ENCODE measurements at places on chromosomes 6 and 20. TPM values are rescaled to one million over a fixed set of nuclear protein-coding genes. Genes with fewer than 3 reads are reported as not detected.

GRCh38 chr20:50983321-50983720 lies 24.7 kb downstream of the MOCS3 start:
- H3K36me3 ChIP-seq = no peaks in the 10 kb centered on the region
- no peak overlapping the region for H3K4me3 ChIP-seq
- H3K27me3 ChIP-seq = no peaks in the 10 kb centered on the region

DNA sequence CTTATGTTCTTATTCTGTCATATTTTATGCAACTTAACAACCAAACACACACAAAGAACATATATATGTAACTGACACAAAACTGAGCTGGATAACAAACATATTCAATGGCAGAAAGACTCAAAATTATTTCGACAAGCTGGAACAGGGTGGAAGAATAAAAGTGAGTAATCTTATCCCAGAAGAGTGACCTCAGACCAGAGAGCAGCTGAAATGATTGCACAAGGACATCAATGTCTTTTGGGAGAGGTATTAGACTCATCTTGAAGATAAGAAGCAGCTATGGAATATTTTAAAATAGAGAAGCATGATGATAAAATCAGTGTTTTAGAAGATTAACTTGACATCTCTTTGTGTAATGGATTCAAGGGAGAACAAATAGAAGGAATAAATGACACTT lies 191.6 kb upstream of the PRDM1 start:
- DNase-seq = no peak
- H3K4me3 ChIP-seq = no peak overlapping the region
- no peaks in the 10 kb centered on the region for H3K36me3 ChIP-seq

DNA sequence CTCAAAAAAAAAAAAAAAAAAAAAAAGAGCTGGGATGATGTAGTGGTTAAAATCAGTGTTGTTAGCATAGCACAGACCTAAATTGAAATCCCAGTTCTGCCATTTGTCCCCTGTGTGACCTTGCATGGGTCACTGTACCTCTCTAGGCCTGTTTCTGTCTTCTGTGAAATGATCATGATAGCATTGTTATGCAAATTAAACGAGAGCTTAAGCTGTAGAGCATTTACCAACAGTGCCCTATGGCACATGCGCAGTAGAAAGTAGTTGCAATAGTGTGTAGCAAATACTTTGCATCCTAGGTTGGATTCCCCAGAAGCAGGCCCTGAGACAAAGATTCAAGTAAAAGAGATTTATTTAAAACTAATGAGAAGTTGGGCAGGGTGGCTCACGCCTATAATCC lies 7.3 kb downstream of the PSORS1C2 start:
- H3K27me3 ChIP-seq = peaks cover 8% of the 10 kb centered on the region
- peaks cover 7% of the 10 kb centered on the region for H3K4me1 ChIP-seq
- H3K4me3 ChIP-seq = no peak overlapping the region

GRCh38 chr20:43515628-43516027 lies 8.1 kb downstream of the L3MBTL1 start:
- no peak overlapping the region for H3K4me3 ChIP-seq
- no peak overlapping the region for H3K27ac ChIP-seq
- H3K36me3 ChIP-seq = peaks cover 1% of the 10 kb centered on the region
- H3K4me1 ChIP-seq = peaks cover 10% of the 10 kb centered on the region
- no peaks in the 10 kb centered on the region for H3K27me3 ChIP-seq
- no peak for DNase-seq

DNA sequence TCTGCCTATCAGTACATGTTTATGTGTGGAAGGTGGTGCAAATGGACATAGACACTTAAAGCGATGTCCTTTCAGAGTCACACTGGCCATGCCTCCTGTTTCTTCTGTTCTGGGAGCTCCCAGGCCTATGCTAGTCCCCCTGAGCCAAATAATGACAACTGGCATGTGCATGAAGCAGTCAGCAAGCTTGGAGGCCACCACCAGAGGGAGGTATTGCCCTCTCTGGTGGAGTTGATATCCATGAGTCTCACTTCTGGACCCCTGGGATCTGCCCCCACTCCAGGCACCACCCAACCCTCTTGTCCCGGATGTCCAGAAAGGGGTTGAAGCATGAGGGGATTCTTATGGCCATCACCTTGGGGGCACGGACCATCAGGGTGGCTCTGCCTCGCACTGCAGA lies 172.2 kb downstream of the AIG1 start:
- no peak for DNase-seq
- H3K27me3 ChIP-seq = no peaks in the 10 kb centered on the region
- H3K4me3 ChIP-seq = no peak overlapping the region
- H3K36me3 ChIP-seq = peaks cover 2% of the 10 kb centered on the region
- H3K27ac ChIP-seq = no peak overlapping the region
- H3K4me1 ChIP-seq = no peaks in the 10 kb centered on the region

GRCh38 chr6:32609391-32609730 lies 19.7 kb upstream of the HLA-DRB1 start:
- no peak overlapping the region for H3K4me3 ChIP-seq
- H3K4me1 ChIP-seq = no peaks in the 10 kb centered on the region
- H3K36me3 ChIP-seq = no peaks in the 10 kb centered on the region
- no peak overlapping the region for H3K27ac ChIP-seq
- DNase-seq = no peak

GRCh38 chr20:48648482-48649051 lies 179.2 kb downstream of the PREX1 start:
- H3K4me1 ChIP-seq = no peaks in the 10 kb centered on the region
- no peak overlapping the region for H3K27ac ChIP-seq
- no peaks in the 10 kb centered on the region for H3K27me3 ChIP-seq
- peaks cover 4% of the 10 kb centered on the region for H3K36me3 ChIP-seq

The CD40 gene
- not detected for total RNA-seq

DNA sequence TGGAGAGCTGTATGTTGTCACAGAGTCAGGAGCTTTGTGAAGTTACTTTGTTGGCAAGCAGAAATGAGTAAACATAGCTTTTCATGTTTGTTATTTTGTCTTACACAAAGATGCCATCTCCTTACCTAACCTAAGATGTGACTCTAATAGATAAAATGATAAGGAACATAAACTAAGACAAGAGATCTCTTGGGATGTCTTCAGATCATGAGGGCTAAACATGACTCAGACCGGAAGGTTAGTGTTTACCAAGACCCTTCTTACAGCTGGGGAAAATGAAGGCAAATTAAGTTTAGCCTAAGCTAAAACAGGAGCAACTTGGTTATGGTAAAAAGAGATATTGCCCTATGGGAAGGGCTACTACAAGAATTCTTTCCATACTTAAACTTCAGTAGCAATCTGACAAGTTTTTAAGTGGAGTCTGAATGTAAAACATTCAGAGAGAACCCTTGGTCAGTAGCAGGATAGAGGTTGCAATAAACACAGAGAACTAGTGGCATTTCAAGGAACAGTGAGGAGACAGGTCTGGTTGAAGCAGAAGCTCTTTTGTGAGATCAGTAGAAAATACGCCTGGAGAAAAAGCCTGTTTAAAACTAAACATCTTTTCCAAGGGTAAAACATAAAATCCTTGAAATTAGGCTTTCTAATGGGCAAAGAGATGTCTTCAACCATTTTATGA lies 29.9 kb downstream of the SGK1 start:
- H3K27me3 ChIP-seq = no peaks in the 10 kb centered on the region
- DNase-seq = no peak
- peak overlapping the region; percentile 93 for H3K27ac ChIP-seq
- H3K36me3 ChIP-seq = no peaks in the 10 kb centered on the region
- H3K4me1 ChIP-seq = peaks cover 20% of the 10 kb centered on the region

The TMEM74B gene
- total RNA-seq = 0.65 TPM

The SGK1 gene
- total RNA-seq = 102 TPM

The PDYN gene
- not detected for total RNA-seq

GRCh38 chr20:47949230-47949629 lies 163.9 kb upstream of the SULF2 start:
- no peak overlapping the region for H3K4me3 ChIP-seq
- H3K4me1 ChIP-seq = peaks cover 14% of the 10 kb centered on the region
- H3K27me3 ChIP-seq = peaks cover 32% of the 10 kb centered on the region
- H3K36me3 ChIP-seq = peaks cover 5% of the 10 kb centered on the region

DNA sequence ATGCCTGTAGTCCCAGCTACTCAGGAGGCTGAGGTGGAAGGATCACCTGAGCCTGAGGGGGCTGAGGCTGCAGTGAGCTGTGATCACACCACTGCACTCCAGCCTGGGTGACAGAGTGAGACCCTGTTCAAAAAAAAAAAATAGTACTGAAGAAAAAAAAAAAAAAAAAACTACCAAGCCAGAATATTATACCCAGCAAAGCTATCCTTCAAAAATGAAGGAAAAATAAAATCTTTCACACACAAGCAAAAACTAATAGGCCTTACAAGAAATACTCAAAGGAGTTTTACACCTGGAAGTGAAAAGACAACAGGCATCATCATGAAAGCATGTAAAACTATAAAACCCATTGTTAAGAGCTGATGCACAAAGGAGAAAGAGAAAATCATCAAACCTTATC lies 37.5 kb upstream of the SRSF6 start:
- no peak for DNase-seq
- H3K36me3 ChIP-seq = peaks cover 4% of the 10 kb centered on the region
- H3K4me3 ChIP-seq = no peak overlapping the region
- H3K4me1 ChIP-seq = no peaks in the 10 kb centered on the region
- no peak overlapping the region for H3K27ac ChIP-seq
- H3K27me3 ChIP-seq = peaks cover 5% of the 10 kb centered on the region

DNA sequence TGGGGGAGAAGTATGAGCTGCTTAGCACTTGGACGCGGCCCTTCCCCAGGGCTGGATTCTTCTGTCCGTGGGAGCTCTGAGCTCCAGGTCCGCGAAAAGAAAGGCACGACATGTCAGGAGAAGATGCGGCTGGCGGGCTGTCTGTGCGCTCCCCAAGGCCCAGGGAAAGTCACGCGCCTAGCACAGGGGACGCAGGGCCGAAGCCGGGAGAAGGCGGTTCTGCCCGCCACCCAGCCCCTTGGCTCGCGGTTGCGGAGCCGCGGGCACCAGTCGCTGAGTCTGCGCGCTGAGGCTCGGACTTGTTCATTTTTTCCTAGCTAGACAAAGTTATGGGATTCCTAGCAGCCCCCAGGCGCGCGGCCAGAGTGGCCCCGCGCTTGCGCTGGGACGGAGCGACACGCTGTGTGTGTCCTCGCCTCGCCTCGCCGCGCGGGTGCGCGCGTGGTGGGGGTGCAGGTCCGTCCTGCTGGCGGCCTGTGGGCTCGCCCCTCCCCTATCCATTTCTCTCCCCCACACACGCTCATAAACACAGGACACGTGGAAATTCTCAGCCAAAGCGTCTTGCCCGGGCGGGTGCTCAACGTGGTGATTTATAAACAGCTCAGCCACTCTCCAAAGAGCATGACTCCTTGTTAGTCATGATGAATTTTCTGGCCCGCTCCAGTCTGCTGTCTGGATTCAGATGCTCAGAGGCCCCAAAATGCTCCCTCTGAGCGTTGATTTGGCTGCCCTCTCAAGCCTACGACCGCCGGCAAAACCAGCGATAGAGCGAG lies 1.9 kb upstream of the POU3F2 start:
- peak overlapping the region; percentile 78 for H3K27ac ChIP-seq
- no peak for DNase-seq
- peak overlapping the region; percentile 75 for H3K4me3 ChIP-seq
- no peaks in the 10 kb centered on the region for H3K36me3 ChIP-seq
- peaks cover 72% of the 10 kb centered on the region for H3K27me3 ChIP-seq

The ARFGEF2 gene
- total RNA-seq = 30.0 TPM

The MUC22 gene
- not detected for total RNA-seq

The CST9 gene
- total RNA-seq = not detected

DNA sequence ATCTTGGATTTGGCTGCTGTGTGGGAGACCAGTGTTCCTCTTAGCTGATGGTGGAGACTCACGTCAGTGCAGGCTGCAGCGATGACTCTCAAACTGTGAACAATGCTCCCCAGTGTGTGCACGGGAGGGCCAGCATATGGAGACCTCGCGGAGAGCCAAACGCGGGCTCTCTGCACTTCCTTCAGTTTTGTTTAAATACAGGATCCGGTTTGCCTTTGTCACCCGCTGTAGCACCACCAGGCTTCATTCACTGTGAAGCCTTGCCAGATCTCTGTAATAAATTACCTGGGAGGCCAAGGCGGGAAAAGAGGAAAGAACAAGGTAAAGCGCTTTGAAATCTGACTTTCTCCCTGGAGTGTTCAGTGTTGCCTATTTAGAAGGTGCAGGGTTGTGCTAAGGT lies 30.7 kb upstream of the TMEM14A start:
- peaks cover 9% of the 10 kb centered on the region for H3K27me3 ChIP-seq
- no peaks in the 10 kb centered on the region for H3K36me3 ChIP-seq
- H3K27ac ChIP-seq = peak overlapping the region; percentile 20
- DNase-seq = no peak
- peaks cover 9% of the 10 kb centered on the region for H3K4me1 ChIP-seq

The SYNDIG1 gene
- total RNA-seq = 16.4 TPM

- no peak for DNase-seq
- H3K36me3 ChIP-seq = peaks cover 15% of the 10 kb centered on the region
- H3K27me3 ChIP-seq = no peaks in the 10 kb centered on the region
- peak overlapping the region; percentile 17 for H3K27ac ChIP-seq
- H3K4me1 ChIP-seq = peaks cover 12% of the 10 kb centered on the region
These were observed 135.5 kb upstream of the NUP153 start for GRCh38 chr6:17842014-17842776.

DNA sequence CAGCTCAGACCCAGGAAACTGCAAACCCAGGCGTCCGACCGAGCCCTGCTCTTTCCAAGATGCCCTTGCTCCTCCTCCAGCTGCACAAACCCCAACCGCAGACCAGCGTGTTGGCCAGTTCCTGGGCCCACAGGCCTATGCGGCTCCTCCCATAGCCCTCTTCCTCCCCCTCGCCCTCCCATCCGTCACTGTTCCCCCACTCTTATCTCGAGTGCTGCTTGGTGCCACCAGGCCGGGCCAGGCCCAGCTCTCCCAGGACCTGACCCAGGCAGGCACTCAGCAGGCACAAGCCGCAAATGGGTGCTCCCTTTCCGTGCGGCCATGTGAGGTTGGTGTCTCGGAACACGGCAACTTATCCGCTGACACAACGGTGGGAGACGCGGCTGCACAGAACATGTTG lies 28.6 kb downstream of the ADRM1 start:
- no peaks in the 10 kb centered on the region for H3K27me3 ChIP-seq
- no peak for DNase-seq
- no peak overlapping the region for H3K27ac ChIP-seq
- H3K4me3 ChIP-seq = no peak overlapping the region
- H3K4me1 ChIP-seq = no peaks in the 10 kb centered on the region
- H3K36me3 ChIP-seq = peaks cover 17% of the 10 kb centered on the region

DNA sequence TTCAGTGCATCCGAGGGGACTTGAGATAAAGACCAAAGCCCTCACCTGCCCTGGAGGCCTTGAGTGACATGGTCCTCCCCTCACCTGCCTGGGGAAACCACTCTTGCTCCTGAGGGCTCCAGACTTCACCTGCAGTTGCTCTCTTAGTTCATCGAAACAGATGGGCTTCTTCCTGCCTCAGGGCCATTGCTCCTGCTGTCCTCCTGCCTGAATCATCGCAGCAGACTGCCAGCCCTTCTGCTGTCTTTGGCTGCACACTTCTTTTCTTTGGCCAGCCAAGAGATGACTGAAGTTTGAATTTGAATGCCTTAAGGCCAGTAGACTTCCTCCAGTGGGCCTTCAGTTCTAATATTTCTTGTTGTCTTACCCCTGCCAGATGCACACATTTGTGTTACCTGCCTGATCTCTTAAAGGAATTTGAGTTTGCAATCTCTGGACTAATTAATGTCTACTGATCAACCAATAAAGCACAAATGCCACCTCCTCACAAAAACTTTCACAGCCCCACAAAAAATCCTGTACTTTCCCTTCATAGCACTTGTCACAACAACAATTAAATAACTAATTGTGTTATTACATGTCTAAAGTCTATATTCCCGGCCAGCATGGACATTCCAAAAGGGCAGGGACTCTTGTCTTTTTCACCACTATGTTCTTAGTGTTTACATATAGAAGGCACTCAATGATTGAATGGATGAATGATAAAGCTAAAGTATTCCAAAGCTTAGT lies 56.7 kb upstream of the SGK1 start:
- no peaks in the 10 kb centered on the region for H3K27me3 ChIP-seq
- DNase-seq = no peak
- H3K4me3 ChIP-seq = no peak overlapping the region
- H3K4me1 ChIP-seq = peaks cover 40% of the 10 kb centered on the region
- H3K36me3 ChIP-seq = no peaks in the 10 kb centered on the region
- peak overlapping the region; percentile 86 for H3K27ac ChIP-seq
